T-helper 2 cell (primary cell): ENCODE measurements at places on chromosomes 1 and 21.
A peak's percentile ranks its signal among the peaks of the same experiment; 100 is the strongest.

DNA sequence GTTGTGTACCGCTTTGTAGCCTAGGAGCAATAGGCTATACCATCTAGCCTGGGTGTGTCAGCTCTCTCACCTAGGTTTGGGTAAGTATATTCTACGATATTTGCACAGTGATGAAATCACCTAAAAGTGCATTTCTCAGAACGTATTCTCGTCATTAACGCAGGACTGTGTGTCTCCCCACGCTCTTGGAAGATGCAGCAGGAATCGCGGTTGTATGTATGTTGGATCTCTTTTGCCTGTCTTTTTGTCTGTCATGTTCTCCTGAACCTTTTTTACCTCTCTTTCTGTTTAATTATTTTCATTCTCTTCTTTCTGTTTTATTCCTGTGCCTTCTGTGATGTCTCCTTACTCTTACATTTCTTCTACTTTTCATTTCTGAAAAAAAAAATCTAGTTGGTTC, 140.5 kb upstream of the COL6A1 start:
- no peak for DNase-seq

GRCh38 chr1:203444171-203444576, 31.4 kb upstream of the PRELP start:
- DNase-seq = no peak

DNA sequence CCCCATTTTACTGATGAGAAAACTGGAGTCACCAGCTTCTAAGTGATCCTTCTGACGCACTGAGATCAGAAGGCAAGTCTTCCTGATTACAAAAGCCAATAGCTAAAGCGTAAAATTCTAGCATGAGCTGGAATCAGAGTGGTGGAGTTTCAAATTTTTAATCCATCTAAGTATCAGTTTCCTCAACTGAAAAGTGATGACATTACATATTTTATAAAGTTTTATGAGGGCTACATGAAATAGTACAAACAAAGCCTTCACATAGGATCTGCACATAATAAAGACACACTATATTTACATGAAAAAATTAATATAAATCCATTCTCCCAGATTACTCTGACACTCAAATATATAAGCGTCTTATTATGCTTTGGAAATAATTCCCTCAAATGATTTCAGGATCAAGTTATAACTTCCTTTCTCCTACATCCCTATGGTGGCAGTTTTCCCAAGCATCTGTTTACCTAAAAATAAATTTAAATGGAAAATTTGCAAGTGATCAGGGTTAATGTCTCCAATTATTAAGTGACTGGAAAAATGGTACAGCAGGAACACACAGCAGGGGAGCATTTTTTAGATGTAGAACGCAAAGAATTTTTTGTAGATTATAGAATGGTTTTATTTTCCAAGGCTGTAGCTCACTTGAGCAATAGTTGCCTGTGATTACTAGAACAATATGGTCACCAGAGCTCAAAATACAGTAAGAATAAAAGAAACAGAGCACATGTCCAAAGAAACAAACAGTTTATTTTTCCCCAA, 490.4 kb upstream of the C1orf87 start:
- no peak for DNase-seq

DNA sequence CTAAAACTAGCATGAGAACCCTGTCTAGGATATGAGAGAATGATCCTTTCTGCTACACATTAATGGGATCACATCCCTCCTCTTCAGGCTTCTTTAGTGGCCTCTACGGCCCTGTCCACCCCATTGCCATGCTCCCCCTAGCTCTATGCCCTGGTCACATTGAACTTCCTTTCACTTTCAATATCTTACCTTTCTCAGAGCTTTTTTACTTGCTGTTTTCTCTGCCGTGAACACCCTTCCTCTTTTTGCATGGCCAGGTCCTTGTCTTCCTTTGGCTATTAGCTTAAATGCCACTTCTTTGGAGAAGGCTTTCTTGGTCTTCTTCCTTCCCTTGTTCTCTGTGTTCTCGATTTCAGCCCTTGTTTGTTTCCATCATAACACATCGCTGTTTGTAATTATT, 97.4 kb downstream of the GIPC2 start:
- peak; percentile 24 for DNase-seq

DNA sequence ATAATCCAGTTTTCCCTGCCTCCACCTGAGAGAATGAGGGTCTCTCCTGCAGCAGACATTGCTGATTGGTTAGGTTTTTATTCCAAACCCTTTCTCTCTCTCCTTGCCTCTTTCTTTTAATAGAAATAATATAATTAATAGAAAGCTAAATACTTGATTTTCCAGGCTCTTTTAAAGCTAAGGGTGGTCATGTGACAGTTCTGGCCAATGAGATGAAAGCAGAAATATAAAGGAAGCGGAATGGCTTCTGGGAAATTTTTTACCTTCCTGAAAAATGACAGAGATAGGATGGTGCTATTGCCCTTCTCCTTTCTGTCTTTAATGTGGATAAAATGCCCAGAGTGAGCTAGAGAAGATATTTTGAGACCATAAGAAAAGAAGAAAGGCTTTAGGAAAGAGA, 35.6 kb downstream of the DNAI4 start:
- no peak for DNase-seq

GRCh38 chr1:15341634-15342407, 67.9 kb upstream of the EFHD2 start:
- no peak for DNase-seq

GRCh38 chr1:94591823-94592570, 50.4 kb upstream of the F3 start:
- DNase-seq = no peak

- no peak for DNase-seq
These were observed 238.2 kb downstream of the PTPRU start for GRCh38 chr1:29474274-29475244.

DNA sequence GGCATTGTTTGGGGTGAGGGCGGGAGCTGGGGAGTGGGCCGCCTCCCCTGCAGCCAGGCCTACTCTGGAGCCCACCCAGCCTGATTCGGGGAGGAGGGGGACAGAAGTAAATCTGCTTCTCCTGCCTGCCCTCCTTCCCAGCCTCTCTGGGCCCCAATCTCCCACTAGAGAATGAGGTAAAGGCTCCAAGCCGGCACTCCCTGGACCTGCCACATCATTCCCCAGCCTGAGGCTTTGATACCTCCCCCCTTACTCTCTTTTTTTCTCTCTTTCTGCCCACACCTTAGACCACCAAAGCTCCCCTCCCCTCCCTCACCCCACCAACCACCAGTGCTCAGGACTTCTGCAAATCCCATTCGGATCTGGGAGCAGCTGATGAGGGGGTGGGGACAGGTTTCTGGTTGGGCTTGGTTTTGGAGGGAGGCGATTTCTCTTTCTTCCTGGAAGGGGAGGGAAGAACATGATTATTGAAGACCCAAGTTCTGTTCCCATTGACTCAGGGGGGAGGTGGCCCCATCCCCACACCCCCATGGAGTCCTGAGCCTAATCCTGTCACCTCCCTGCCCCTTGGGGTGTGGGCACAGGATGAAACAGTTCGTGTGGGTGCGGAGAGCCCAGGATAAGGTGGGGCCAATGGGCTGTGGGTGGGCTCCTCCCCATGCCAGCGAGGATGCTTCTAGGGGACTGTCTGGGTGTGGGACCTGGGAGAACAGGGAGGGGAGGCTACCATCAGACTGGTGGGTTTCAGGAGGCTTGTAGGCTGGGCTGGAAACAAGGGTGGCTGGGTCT, 1.3 kb downstream of the MAP7D1 start:
- no peak for DNase-seq

DNA sequence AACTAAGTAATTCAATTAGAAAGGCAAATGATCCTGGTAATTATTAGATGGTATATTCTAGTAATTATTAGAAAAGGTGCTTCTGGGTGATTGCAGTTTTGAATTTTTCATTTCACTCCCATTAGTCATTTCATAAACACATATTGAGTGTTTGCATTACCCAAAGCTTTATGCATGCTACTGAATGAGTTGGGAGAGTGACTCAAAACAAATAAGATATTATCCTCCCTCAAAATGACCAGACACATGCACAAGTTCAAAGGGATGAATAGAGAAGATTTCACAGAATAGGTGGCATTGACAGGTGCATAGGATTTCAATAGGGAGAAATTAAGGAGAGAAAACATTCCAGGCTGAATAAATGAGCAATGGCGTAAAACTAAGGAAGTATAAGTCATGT, 84.7 kb downstream of the PHTF1 start:
- no peak for DNase-seq

DNA sequence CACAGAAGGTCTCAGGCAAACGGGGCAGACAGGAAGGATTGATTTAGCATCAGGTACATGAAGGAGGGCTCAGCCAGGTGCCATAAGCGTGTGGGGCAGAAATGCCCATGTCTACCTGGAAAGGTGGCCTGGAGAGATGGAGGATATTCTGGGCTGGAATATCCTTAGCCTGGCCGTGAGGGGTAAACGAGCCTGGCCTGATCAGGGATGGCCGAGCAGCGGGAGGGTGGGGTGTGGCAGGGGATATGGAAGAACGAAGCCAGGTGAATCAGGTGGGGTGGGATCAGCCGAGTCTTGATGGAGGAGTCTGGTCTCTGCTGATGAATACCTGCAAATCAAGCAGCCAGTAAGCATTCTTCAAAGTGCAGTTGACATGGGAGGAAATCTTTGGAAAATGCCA, 35.5 kb upstream of the TTC22 start:
- no peak for DNase-seq

DNA sequence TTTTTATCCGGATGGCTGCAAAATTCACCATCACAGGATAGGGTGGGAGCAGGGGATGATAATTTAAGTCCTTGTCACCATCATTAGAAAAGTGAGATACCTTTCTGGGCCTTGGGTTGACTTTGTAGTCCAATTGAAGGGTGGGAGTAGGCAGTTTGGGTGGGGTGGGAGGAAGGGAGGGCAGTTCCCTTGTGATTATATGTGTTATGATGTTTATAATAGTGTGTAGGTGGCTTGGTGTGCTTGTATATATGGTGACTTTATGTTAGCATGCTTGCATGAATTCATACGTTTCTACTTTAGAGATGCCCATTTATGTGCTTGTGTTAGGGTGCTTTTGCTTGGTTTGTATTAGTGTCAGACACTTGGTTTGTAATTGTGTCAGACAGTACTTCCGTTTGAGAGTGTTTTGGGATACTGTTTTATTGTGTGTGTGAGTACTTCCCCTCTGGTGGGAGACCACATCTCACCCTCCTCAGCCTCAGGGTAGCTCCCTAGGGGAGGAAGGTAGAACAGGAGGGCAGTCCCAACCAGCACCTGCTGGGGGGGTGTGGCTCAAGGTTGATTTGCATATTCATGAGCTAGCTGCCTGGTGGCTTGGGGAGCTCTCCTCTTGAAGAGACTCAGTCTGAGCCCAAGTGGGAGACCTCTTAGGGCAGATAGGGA, 6.3 kb upstream of the POU3F1 start:
- peak; percentile 48 for DNase-seq

GRCh38 chr1:226063977-226064815, 1.7 kb downstream of the H3-3A start:
- no peak for DNase-seq

GRCh38 chr21:46545363-46545762, 59.5 kb downstream of the S100B start:
- no peak for DNase-seq

DNA sequence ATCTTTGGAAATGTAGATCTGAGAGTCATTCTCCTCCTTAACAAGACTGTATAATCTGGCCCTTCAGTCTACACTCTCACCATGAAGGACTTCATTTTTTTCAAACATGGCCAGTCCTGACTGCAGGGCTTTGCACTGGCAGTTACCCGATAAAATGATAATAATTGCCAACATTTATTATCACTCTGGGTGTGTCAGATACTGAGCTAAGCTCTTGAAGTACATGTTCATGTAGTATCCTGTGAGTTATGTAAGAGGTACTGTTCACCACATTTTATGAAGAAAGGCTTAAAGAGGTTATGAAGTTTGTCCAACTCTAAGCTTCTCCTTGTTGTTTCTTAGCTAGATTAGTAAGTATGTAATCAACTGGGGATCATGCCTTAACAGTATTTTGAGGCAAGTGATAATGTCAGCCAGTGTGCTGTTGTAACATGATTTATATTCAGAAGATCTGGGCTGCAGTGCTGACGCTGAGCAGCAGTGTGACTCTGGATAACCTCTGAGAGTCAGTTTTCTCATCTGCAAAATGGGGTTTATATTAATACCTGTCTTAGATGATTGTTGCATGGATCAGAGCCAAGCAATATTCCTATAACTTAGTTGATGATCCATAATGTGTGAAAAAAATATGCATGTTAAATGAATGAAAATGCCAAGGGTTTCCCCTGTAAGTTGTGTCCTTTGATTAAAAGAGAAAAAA, 42.1 kb upstream of the LEPR start:
- no peak for DNase-seq

DNA sequence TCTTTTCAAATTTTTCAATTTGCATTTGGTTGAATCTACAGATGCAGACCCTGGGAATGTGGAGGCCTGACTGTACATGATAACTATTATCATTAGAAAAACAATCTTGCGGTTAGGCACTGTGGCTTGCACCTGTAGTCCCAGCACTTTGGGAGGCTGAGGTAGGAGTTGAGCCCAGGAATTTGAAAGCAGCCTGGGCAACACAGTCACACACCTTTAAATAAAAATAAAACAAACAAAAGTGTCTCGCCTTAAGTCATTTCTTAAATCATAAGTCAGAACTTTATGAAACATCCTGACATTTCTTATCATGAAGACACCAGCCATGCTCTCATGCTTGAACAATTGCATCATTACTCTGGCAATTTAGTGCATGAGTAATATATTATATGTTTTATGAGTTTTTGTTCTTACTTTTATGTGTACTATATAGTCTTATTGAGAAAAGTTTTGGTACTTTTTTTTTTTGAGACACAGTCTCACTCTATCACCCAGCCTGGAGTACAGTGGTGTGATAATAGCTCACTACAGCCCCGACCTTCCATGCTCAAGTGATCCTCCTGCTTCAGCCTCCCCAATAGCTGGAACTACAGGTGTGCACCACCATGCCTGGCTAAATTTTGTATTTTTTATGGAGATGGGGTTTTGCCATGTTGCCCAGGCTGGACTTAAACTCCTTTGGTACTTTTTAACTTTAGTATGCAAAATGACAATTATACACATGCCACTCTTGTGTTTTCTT, 7.8 kb downstream of the TBX19 start:
- no peak for DNase-seq

DNA sequence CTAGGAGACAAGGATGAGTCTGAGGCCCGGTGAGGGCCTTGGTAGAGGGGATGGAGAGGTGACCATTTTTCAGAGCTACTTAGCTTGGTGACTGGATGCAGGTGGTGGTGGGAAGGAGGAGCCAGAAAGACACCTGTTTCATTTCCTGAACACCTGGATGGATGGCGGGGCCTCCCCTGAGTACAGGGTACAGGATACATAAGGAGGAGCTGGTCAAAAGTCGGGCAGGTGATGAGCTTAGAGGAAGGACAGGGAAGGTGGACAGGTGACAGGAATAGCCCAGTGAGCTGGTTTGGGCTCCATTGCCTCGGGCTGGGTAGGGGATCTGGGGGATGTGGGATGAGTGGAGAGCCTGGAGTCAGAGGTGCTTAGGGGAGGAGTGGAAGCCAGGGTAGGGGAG, 6.3 kb downstream of the FAAH start:
- no peak for DNase-seq
